ENCODE measurements at places on chromosomes 1 and 21. TPM values are rescaled to one million over a fixed set of nuclear protein-coding genes. Genes with fewer than 3 reads are reported as not detected.

GRCh38 chr1:234605399-234605982 lies 4.5 kb downstream of the IRF2BP2 start:
- H3K27ac ChIP-seq, result peak overlapping the region; percentile 65
- peak overlapping the region; percentile 100 for H3K4me3 ChIP-seq
- no peak for DNase-seq
- H3K36me3 ChIP-seq, result peaks cover 53% of the 10 kb centered on the region
- H3K27me3 ChIP-seq, result peaks cover 12% of the 10 kb centered on the region

DNA sequence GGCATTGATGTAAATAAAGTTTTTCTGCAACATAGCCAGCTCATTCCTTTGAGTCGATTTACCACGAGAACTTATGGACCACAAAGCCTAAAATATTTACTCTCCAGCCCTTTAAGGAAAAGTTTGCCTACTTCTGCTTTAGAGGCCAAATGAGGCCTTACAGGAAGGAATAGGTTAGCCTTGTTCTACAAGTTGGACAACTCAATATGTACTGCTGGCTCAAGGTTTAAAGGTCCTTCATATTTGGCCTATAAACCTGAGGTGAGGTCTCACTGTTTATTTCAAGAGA lies 144.5 kb upstream of the DNAH14 start:
- H3K4me1 ChIP-seq, result peaks cover 45% of the 10 kb centered on the region
- H3K27ac ChIP-seq, result no peak overlapping the region
- peaks cover 10% of the 10 kb centered on the region for H3K27me3 ChIP-seq
- DNase-seq, result no peak
- no peak overlapping the region for H3K4me3 ChIP-seq

DNA sequence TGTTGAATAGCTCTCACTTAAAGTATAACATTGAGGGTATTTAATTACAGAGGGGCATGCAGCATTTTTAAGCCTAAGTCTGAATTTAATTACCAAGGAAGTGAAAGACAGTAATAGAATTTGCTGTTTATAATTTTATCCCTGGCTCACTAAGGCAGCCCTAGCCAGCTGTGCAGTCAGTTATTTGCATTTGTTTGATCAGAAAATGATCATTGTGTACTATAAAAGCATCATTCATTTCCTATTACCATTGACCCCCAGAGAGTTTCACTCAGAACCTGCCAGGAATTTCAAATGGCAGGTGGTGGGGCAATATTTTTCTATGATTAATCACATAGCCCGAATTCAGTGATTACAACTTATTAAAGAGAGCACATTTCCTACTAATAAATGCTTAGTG lies 277.1 kb upstream of the KAZN start:
- no peak for DNase-seq
- no peaks in the 10 kb centered on the region for H3K4me1 ChIP-seq
- H3K27ac ChIP-seq, result no peak overlapping the region

GRCh38 chr21:19833082-19833481 lies 1165.1 kb upstream of the NCAM2 start:
- no peaks in the 10 kb centered on the region for H3K27me3 ChIP-seq
- no peak for DNase-seq
- no peak overlapping the region for H3K27ac ChIP-seq
- H3K36me3 ChIP-seq, result no peaks in the 10 kb centered on the region

GRCh38 chr1:87806379-87807094 lies 477.9 kb downstream of the LMO4 start:
- H3K27ac ChIP-seq, result no peak overlapping the region
- H3K4me1 ChIP-seq, result no peaks in the 10 kb centered on the region
- H3K4me3 ChIP-seq, result no peak overlapping the region
- no peaks in the 10 kb centered on the region for H3K27me3 ChIP-seq
- DNase-seq, result no peak
- H3K36me3 ChIP-seq, result no peaks in the 10 kb centered on the region

GRCh38 chr1:54846716-54847284 lies 40.2 kb downstream of the DHCR24 start:
- H3K27ac ChIP-seq, result no peak overlapping the region
- H3K27me3 ChIP-seq, result peaks cover 2% of the 10 kb centered on the region
- H3K4me3 ChIP-seq, result no peak overlapping the region
- peaks cover 32% of the 10 kb centered on the region for H3K36me3 ChIP-seq

The ATP1A1 gene
- total RNA-seq, result 156 TPM

The LGR6 gene
- 0.23 TPM for total RNA-seq

The GNAT2 gene
- 0.26 TPM for total RNA-seq

The CD84 gene
- total RNA-seq, result not detected

Data from endothelial cell (in vitro differentiated cells).